ENCODE measurements at places on chromosomes 11 and 22. TPM values are rescaled to one million over a fixed set of nuclear protein-coding genes. Genes with fewer than 3 reads are reported as not detected.

GRCh38 chr11:3037945-3038271 is 19.3 kb downstream of the CARS1 start:
- H3K27ac ChIP-seq, result no peak overlapping the region
- peaks cover 6% of the 10 kb centered on the region for H3K36me3 ChIP-seq
- no peaks in the 10 kb centered on the region for H3K27me3 ChIP-seq
- H3K4me3 ChIP-seq, result no peak overlapping the region
- no peak for DNase-seq

The ELFN2 gene
- total RNA-seq, result 0.09 TPM

- peaks cover 9% of the 10 kb centered on the region for H3K4me1 ChIP-seq
- no peaks in the 10 kb centered on the region for H3K36me3 ChIP-seq
- no peaks in the 10 kb centered on the region for H3K27me3 ChIP-seq
- DNase-seq, result no peak
Observed at GRCh38 chr11:69969890-69970784, 108.0 kb upstream of the ANO1 start.

DNA sequence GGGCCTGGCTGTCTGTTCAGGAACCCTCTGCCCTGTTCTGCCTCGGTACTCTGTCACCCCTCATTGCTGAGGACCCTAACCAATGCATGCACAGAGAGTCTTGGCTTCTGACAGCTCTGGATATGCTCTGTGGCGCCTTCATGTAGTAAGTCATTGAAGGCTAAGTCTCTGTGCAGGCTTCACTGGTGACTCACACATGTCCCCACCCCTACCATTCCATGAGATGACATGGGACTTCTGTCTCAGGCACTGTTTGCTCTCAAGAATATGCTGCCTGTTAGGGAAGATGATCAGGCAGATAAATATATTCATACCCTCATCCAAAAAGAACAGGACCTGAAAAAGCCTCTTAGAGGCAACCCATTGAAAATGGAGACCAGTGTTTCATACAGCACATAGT is 43.6 kb upstream of the HORMAD2 start:
- no peak for DNase-seq
- H3K4me1 ChIP-seq, result peaks cover 5% of the 10 kb centered on the region
- no peaks in the 10 kb centered on the region for H3K36me3 ChIP-seq
- H3K4me3 ChIP-seq, result no peak overlapping the region

The LDLRAD3 gene
- total RNA-seq, result 33.8 TPM

- no peaks in the 10 kb centered on the region for H3K36me3 ChIP-seq
- no peak for DNase-seq
- no peak overlapping the region for H3K4me3 ChIP-seq
- peaks cover 13% of the 10 kb centered on the region for H3K4me1 ChIP-seq
- H3K27me3 ChIP-seq, result peaks cover 3% of the 10 kb centered on the region
Observed at GRCh38 chr11:69240332-69241074, 53.5 kb upstream of the MYEOV start.

The VSIG10L2 gene
- not detected for total RNA-seq

- H3K27me3 ChIP-seq, result no peaks in the 10 kb centered on the region
- H3K27ac ChIP-seq, result no peak overlapping the region
- no peak for DNase-seq
- peaks cover 4% of the 10 kb centered on the region for H3K4me1 ChIP-seq
- H3K36me3 ChIP-seq, result no peaks in the 10 kb centered on the region
Observed at GRCh38 chr11:98455500-98456307, 565.0 kb upstream of the CNTN5 start.

DNA sequence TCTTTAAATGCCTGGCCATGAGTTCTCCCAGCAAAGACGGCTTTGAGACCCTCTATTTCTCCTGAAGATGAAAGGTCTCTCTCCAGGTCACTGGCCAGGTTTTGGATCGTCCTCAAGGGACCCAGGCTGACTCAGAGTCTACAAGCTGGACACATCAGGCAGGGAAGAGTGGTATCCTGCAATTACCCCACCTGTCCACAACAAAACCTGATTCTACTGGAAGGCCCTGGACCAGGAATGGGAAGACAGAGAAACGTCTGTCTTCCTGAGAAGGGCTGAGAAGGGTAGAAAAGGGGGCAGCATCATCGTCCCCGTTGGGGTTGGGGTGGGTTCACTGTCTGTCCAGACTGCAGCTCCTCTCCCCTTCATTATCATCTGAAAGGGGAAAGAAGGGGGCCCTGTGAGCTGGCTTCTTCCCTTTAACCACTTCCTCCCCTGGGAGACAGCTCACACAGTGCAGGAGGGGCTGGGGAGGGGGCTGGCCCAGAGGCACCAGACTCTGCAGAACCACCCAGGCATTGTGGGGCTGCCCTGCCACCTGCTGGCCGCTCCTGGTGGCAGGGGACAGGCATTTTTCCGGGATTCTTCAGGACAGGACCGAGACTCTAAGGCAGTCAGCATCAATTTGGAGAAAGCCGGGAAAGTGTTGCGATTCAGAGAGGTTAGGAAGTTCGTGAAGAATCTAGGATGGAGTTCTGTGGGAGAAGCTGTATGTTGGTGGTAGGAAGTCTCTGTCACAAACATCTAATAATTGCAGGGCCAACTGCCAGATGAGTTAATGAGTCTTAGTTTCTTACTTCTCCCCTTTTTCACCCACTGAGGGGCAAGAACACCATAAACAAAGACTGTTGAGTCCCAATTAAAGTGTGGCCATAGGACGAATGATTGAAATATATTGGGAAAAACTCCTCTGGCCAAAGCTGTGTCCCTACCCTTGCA is 57.6 kb downstream of the SYN3 start:
- peaks cover 31% of the 10 kb centered on the region for H3K4me1 ChIP-seq
- H3K27me3 ChIP-seq, result peaks cover 6% of the 10 kb centered on the region
- no peak overlapping the region for H3K27ac ChIP-seq
- no peak overlapping the region for H3K4me3 ChIP-seq
- H3K36me3 ChIP-seq, result peaks cover 14% of the 10 kb centered on the region

The CCDC73 gene
- not detected for total RNA-seq

The HTR3A gene
- total RNA-seq, result 4.6 TPM

DNA sequence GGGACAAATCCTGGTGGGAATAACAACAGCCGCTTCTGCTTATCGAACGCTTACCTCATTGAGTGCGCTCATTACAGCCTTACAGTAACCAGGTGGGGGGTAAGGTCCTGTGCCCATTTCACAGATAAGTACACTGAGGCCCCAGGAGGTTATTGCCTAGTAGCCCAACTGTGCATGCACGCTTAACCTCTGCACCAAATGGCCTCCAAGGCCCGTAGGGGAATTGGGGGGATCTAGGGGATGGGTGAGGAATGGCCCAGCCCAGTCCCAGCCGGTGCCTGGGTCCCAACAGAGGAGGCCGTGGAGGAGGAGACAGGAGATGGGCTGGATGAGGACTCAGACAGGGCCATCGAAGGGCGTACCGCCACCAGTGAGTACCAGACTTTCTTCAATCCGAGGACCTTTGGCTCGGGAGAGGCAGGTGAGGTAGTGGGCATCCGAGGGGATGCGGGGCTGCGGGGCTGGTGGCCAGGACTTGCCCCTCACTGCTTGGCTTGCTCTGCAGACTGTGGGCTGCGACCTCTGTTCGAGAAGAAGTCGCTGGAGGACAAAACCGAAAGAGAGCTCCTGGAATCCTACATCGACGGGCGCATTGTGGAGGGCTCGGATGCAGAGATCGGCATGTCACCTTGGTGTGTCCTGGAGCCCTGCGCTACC is 7.3 kb downstream of the F2 start:
- H3K4me1 ChIP-seq, result no peaks in the 10 kb centered on the region
- H3K27ac ChIP-seq, result no peak overlapping the region
- H3K27me3 ChIP-seq, result no peaks in the 10 kb centered on the region
- H3K4me3 ChIP-seq, result no peak overlapping the region

The NXPE1 gene
- not detected for total RNA-seq

The SCGB2A2 gene
- total RNA-seq, result not detected

The C11orf16 gene
- total RNA-seq, result not detected

The PRR33 gene
- total RNA-seq, result not detected

GRCh38 chr11:64358907-64359711 is at the start of gene RPS6KA4:
RPS6KA4 (plus strand) TSS chr11:64359162; CDS start chr11:64359236, 74 bp downstream.
- H3K36me3 ChIP-seq, result no peaks in the 10 kb centered on the region
- H3K4me3 ChIP-seq, result peak within 1 kb of the TSS; percentile 86
- no peaks in the 10 kb centered on the region for H3K27me3 ChIP-seq
- H3K4me1 ChIP-seq, result peaks cover 15% of the 10 kb centered on the region
- H3K27ac ChIP-seq, result no peak within 1 kb of the TSS
- DNase-seq, result no peak

The GDPD4 gene
- total RNA-seq, result not detected

DNA sequence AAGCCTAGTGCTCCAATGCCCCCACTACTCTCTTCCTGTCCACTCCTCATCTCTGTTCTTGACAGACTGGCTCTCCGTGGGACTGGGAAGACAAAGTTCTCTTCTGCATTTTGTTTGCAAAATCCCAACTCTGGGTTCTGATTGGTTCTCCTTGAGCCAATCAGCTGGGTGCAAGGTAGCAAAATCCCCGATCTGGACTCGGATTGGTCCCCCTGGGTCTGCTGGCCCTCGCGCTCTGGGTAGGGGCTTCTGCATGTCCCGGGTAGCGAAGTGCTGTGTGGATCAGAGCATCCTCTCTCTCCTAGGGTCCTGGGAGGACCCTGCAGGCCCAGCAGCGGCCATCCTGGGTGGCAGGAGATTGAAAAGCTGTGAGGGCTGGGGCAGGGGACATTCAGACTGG is 22.3 kb upstream of the A4GALT start:
- DNase-seq, result no peak
- H3K4me3 ChIP-seq, result no peak overlapping the region
- peaks cover 24% of the 10 kb centered on the region for H3K4me1 ChIP-seq
- H3K27ac ChIP-seq, result no peak overlapping the region

The OPCML gene
- 0.91 TPM for total RNA-seq

GRCh38 chr11:2205981-2206690 is 34.5 kb upstream of the TH start:
- H3K27ac ChIP-seq, result no peak overlapping the region
- H3K4me1 ChIP-seq, result no peaks in the 10 kb centered on the region
- H3K27me3 ChIP-seq, result no peaks in the 10 kb centered on the region
- no peak for DNase-seq
- no peaks in the 10 kb centered on the region for H3K36me3 ChIP-seq

GRCh38 chr11:115193914-115194801 is 310.1 kb downstream of the CADM1 start:
- peaks cover 5% of the 10 kb centered on the region for H3K36me3 ChIP-seq
- H3K27me3 ChIP-seq, result no peaks in the 10 kb centered on the region

The SERPING1 gene
- total RNA-seq, result 31.7 TPM

DNA sequence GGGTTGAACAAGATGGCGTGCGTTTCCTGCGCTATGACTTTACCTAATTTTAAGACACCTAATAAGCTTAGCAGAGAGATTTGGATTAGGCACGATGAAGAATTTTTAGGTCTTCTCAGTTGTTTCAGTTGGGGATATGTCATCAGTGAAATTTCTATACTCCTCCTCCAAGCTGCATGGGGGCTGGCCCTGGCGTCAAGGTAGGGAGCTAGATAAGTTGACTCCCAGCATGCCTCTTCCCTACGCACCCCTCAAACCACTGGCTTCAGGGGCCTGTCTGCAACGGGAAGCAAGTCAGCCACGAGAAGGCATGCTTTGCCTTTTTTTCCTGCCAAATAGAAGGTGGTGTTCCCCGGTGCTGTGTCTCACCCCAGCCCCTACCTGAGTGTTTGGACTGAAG is 13.3 kb downstream of the DGAT2 start:
- no peak overlapping the region for H3K4me3 ChIP-seq
- no peaks in the 10 kb centered on the region for H3K36me3 ChIP-seq
- H3K4me1 ChIP-seq, result no peaks in the 10 kb centered on the region
- H3K27me3 ChIP-seq, result no peaks in the 10 kb centered on the region
- no peak overlapping the region for H3K27ac ChIP-seq
- no peak for DNase-seq

GRCh38 chr11:59076876-59077571 is 9.1 kb upstream of the GLYATL1B start:
- H3K4me1 ChIP-seq, result no peaks in the 10 kb centered on the region
- no peaks in the 10 kb centered on the region for H3K36me3 ChIP-seq
- H3K4me3 ChIP-seq, result no peak overlapping the region

- DNase-seq, result no peak
- peaks cover 5% of the 10 kb centered on the region for H3K4me1 ChIP-seq
- no peak overlapping the region for H3K27ac ChIP-seq
- no peaks in the 10 kb centered on the region for H3K36me3 ChIP-seq
- peak overlapping the region; percentile 67 for H3K4me3 ChIP-seq
Observed at GRCh38 chr11:563812-564578, 3.2 kb downstream of the RASSF7 start.

DNA sequence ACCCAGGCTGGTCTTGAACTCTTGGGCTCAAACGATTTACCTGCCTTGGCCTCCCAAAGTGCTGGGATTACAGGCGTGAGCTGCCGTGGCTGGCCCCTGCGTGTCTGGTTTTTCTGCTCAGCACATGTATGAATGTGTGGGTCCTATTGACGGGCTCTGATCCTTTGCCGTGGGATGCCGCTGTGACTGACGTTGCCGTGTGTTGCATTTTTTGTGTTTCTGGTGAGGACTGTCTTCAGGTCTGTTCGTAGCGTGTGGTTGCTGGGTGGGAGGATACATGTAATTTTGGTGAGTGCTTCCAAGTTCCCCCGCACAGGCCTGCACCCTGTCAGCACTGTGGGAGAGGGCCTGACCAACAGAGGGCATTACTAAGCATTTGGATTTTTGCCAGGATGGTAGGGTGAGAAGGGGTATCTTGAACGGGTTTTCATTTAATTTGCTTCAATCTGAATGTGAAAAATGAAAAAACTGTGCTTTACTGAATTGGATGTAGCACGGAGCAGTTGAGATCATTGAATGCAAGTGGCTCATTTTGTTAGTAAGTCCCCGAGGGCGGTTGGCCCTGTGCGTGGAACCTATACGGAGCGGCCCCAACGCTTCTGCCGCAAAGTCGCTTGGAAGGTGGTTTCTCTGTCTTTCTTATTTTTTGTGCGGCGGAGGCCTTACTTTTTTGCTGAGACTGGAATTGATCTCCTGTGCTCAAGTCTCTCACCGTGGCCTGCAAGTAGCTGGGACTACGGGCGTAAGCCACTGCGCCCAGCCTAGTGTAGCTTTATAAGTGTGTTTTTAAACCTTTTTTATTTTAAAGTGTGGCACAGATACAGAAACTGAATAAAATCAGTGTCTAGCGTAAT is 8.2 kb downstream of the ZBED4 start:
- H3K36me3 ChIP-seq, result peaks cover 22% of the 10 kb centered on the region
- H3K4me1 ChIP-seq, result peaks cover 12% of the 10 kb centered on the region
- H3K4me3 ChIP-seq, result no peak overlapping the region
- no peaks in the 10 kb centered on the region for H3K27me3 ChIP-seq

GRCh38 chr22:32788904-32789624 is 12.4 kb upstream of the TIMP3 start:
- H3K27me3 ChIP-seq, result no peaks in the 10 kb centered on the region
- no peak for DNase-seq

Measured in neural crest cell (in vitro differentiated cells).